NCI-H187 treated with DMSO at 0.1 percent for 48 hours (cell line): ENCODE measurements at places on chromosomes 3 and 15.

- DNase-seq, result no peak
Measured at GRCh38 chr15:87959080-87959479, 297.5 kb downstream of the NTRK3 start.

DNA sequence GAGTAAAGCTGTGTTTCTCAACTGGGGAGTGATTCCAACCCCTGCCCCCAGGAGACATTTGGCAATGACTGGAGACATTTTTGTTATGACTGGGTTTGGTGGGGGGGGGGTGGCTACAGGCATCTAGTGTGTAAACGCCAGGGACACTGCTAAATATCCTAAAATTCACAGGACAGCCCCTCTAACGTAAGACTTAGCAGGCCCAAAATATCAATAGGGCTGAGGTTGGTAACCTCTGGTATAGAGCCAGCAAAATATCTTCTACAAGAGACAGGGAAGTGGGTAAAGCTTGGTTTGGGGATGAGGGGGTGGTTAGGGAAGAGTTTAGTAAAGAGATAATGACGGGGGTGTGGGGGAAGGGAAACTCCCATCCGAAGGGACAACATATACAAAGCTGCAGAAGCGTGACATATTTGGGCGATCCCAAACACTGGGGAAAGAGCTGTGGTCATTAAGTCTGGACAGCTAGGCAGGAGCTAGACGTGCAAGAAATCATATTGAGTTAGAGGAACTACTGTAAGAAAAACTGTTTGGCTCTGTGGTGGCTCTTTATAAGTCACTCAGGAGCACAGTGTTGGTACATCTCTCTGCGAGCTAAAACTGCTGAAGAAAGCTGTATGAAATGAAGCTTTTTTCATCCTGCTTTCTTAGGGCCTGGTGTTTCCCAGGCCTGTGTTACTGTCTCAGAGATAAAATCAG lies 697 bp upstream of the TRIM69 start:
- no peak for DNase-seq

- DNase-seq, result no peak
Measured at GRCh38 chr3:172173316-172174254, 134.2 kb downstream of the FNDC3B start.

DNA sequence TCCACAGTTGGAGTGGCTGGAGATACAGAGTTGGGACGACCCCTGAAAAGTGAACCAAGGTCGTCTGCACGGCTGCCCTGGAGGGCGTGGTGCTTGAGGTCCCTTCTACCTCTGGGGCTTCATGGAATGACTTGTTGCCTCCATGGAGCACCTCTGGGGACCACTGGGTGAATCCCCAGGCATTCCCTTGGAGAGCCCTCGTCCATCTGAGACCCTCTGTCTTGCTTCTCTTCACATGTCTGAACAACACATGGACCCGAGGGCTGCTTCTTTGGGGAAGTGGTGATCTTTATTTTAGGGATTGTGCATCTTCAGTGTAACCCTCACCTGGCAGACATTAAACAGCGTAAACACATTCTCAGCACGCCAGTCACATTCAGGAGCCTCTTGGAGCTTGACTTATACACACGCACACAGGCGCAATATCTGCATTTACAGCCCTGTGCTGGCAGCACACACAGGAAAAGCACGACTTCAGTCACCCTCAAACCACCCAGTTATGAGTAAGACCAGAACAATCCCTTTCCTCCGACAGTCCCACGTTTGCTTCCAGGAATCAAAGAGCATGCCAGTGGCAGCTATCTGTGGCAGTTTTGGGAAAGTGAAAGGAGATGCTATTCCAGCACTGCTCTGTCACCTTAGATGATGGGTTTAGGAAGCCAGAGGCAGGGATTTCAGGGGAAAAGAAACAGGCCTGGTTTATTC lies 12.6 kb downstream of the FAM107A start:
- DNase-seq, result no peak

DNA sequence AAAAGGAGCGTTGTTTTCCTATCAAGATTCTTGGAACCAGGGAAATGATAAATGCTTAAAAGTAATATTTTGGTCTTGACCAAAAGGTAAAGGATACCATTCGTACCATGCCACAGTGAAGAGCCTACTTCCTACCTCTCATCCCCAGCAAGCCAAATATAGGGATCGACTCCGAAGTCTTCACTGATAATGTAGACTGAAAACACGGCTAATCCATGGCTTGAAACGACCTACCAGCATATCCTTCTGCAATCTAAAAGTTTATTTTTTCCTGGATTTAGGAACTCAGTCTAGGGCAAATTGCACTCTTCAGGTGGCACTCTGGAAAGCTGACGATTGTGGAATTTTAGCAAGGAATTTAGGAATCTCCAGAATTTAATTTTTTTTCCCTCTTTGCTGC lies 1.9 kb upstream of the SEMA6D start:
- DNase-seq, result no peak

GRCh38 chr3:23431764-23432163 lies 228.6 kb downstream of the UBE2E2 start:
- DNase-seq, result no peak

DNA sequence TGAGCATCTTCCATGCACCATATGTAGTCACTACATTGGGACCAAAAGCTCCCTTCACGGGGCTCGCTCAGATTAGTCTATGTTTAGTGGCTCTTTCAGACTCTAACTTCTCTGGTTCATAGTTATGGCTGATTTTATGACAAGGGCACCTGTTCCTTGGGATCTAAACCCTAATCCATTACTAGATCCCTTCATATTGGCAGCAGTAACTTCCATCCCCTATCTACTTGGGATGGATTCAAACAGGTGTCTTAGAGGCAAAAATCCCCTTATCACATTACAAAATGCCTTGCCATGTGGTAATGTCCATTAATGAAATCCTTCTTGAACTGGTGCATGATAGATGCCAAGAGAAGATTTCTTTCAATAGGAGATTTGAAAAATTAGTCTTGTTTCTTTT lies 96.7 kb upstream of the TP63 start:
- DNase-seq, result no peak

DNA sequence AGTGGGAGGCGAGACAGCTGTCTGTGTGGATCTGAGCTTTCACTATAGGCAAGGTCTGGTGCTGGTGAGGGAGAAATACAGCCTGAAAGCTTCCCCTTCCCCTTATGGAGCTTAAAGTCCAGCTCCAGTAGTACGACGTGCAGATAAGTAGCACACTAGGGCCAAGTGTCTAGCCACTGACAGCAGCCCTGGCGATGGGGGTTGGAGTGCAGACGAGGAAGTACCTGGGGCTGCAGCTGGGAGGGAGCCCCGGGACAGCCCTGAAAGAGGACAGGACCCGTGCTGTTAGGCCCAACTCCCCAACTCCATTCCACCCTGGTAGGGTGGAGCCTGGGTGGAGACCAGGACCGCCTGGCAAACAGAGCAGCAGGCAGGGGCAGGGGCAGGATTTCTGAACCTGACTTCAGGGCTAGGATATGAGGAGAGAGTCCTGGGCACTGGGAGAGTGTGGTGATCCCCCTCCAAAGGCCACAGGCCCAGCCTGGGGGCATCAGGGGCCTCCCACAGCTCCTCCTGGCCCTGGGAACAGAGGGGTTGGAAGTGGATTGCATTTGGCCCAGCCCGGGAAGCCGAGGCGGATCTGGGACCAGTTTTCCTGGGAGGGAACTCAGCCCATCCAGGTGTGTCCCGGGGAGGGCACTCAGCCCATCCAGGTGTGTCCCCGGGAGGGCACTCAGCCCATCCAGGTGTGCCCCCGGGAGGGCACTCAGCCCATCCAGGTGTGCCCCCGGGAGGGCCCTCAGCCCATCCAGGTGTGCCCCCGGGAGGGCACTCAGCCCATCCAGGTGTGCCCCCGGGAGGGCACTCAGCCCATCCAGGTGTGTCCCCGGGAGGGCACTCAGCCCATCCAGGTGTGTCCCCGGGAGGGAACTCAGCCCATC lies 42.8 kb downstream of the BDH1 start:
- DNase-seq, result no peak

GRCh38 chr15:78708713-78709260 lies 67.8 kb upstream of the CHRNB4 start:
- DNase-seq, result no peak

GRCh38 chr15:98363955-98364354 lies 284.4 kb upstream of the IGF1R start:
- DNase-seq, result no peak

GRCh38 chr15:57217778-57218598 lies 158.3 kb upstream of the CGNL1 start:
- DNase-seq, result no peak
